ENCODE measurements at places on chromosomes 3 and 15. TPM values are rescaled to one million over a fixed set of nuclear protein-coding genes. Genes with fewer than 3 reads are reported as not detected.
A peak's percentile ranks its signal among the peaks of the same experiment; 100 is the strongest.

The ALPK3 gene
- 3.9 TPM for total RNA-seq

The CCDC54 gene
- total RNA-seq: not detected

The CLDND1 gene
- total RNA-seq: 245 TPM

The SLC30A4 gene
- 11.6 TPM for total RNA-seq

The RARRES1 gene
- 40.6 TPM for total RNA-seq

The GOLGA6B gene
- total RNA-seq: not detected

The ROBO2 gene
- 0.33 TPM for total RNA-seq

The CILP gene
- 205 TPM for total RNA-seq

DNA sequence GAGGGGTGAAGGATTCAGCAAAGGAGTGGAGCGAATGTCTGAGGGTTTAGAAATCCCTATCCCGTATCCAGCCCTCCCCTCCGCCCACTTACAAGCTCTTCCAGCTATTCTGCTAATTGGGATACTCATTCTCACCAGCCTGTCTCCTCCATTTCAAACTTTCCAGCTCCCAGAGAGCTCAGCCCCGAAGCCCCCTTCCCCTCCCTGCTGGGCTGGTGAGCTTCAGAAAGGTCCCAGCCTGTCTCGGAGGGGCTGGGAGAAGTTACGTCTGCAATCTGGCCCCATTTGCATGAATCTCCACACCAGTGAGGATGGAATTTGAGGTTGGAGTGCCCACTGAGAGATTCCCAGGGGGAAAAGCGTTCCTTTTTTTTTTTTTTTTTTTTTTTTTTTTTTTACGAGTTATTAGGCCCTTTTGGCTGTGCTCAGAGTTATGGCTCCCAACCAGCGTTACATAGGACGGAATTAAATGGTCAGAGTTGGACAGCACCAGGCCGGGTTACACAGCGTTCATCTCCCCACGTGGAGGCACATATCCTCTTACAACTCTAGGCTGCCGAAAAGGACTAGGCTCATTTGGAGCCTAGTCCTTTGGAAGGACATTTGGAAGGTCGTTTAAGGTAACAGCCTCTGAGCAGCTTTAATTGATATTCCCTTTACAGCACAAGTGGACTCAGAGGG, 34.6 kb downstream of the FGD5 start:
- no peaks in the 10 kb centered on the region for H3K36me3 ChIP-seq
- H3K4me1 ChIP-seq: no peaks in the 10 kb centered on the region
- H3K27me3 ChIP-seq: no peaks in the 10 kb centered on the region
- no peak overlapping the region for H3K4me3 ChIP-seq
- peak overlapping the region; percentile 42 for H3K27ac ChIP-seq

- H3K27me3 ChIP-seq: no peaks in the 10 kb centered on the region
- H3K4me1 ChIP-seq: no peaks in the 10 kb centered on the region
- DNase-seq: no peak
- no peaks in the 10 kb centered on the region for H3K36me3 ChIP-seq
- no peak overlapping the region for H3K27ac ChIP-seq
Observed at GRCh38 chr3:155283092-155284056, 10.1 kb downstream of the STRIT1 start.

DNA sequence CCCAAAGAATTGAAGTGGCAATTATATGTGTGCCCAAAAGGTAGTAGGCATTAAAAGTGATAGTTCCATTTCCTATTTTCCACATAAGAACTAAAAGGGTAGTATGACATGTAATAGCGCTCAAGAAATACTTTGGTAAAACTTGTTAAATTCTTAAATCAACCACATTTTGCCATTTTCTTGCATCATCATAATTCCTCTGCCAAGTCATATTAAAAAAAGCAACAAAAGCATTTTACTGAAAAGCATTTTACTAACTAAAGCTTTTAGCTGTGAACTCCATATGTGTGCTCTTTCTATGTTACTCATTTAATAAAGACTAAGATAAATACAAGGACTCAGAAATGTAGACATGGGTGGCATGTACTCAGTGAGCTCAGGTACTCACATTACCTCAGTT, 70.1 kb downstream of the GPR160 start:
- H3K4me3 ChIP-seq: no peak overlapping the region
- no peaks in the 10 kb centered on the region for H3K4me1 ChIP-seq
- peaks cover 4% of the 10 kb centered on the region for H3K36me3 ChIP-seq
- no peak overlapping the region for H3K27ac ChIP-seq
- DNase-seq: no peak

- H3K27me3 ChIP-seq: no peaks in the 10 kb centered on the region
- H3K4me3 ChIP-seq: no peak overlapping the region
- no peaks in the 10 kb centered on the region for H3K36me3 ChIP-seq
- no peak overlapping the region for H3K27ac ChIP-seq
- no peaks in the 10 kb centered on the region for H3K4me1 ChIP-seq
Observed at GRCh38 chr15:51130344-51130743, 35.6 kb upstream of the TNFAIP8L3 start.

DNA sequence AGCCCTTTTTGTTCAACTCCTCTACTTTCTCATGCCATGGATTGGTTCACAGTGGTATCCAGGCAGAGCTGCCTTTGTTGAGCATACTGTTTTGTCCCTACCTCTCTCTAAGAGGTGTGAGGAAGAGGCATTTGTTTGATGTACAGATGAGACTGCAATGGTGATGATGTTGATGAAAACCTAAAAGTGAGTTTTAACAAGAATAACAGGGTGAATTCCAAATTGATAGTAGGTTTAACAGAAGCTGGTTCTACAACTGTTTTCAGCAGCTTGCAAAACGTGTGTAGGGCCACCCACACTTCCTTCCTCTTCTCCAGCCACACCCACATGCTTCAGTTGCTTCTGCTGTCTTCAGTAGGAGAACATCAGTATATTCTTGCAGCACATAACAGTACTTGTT, 10.2 kb downstream of the SNRK start:
- peaks cover 91% of the 10 kb centered on the region for H3K4me1 ChIP-seq
- no peaks in the 10 kb centered on the region for H3K27me3 ChIP-seq
- no peak overlapping the region for H3K4me3 ChIP-seq
- no peaks in the 10 kb centered on the region for H3K36me3 ChIP-seq
- H3K27ac ChIP-seq: no peak overlapping the region

- DNase-seq: no peak
- H3K36me3 ChIP-seq: no peaks in the 10 kb centered on the region
- H3K4me1 ChIP-seq: no peaks in the 10 kb centered on the region
- no peak overlapping the region for H3K27ac ChIP-seq
- no peaks in the 10 kb centered on the region for H3K27me3 ChIP-seq
Observed at GRCh38 chr3:77053795-77054194, 13.9 kb downstream of the ROBO2 start.

DNA sequence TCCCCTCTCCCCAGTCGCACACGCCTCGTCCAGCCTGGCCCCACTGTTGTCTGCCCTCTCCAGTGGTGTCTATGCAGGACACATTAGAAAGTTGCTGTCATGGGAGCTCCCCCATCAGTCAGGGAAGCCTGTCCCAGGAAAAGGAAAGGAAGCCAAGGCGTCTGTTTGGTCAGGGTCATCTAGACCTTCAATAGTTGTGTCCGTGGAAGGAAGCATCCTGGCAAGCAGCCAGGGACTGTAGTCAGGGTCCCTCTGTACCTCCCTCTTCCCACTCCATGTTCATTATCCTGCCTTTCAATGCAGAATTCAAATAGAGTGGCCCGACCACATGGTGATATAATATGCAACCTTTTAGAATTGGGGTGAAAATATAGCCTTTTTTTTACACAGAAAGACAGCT, 60.7 kb upstream of the RAB6B start:
- no peaks in the 10 kb centered on the region for H3K36me3 ChIP-seq
- no peaks in the 10 kb centered on the region for H3K27me3 ChIP-seq
- H3K27ac ChIP-seq: no peak overlapping the region
- DNase-seq: no peak
- no peak overlapping the region for H3K4me3 ChIP-seq

- no peak overlapping the region for H3K27ac ChIP-seq
- no peak for DNase-seq
- H3K27me3 ChIP-seq: no peaks in the 10 kb centered on the region
- H3K4me1 ChIP-seq: no peaks in the 10 kb centered on the region
- H3K4me3 ChIP-seq: no peak overlapping the region
Observed at GRCh38 chr15:56371495-56372147, 6.4 kb downstream of the TEX9 start.

GRCh38 chr15:65818927-65819562, 27.0 kb upstream of the DENND4A start:
- no peak overlapping the region for H3K27ac ChIP-seq
- no peaks in the 10 kb centered on the region for H3K36me3 ChIP-seq
- H3K4me1 ChIP-seq: no peaks in the 10 kb centered on the region
- DNase-seq: no peak
- H3K27me3 ChIP-seq: no peaks in the 10 kb centered on the region

DNA sequence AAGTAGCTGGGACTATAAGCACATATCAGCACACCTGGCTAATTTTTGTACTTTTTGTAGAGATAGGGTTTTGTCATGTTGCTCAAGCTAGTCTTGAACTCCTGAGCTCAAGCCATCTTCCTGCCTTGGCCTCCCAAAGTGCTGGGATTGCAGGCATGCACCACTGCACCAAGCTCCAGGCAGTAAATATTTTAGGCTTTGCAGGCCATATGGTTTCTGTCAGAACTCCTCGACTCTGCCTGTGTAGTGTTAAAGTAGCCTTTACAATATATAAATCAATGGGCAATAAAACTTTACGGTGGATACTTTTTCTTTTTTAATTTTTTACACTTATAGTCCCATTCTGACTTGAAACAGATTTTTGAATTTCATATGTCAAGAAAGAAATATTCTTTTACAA, 41.6 kb downstream of the DAG1 start:
- H3K36me3 ChIP-seq: peaks cover 4% of the 10 kb centered on the region
- peak; percentile 74 for DNase-seq
- no peak overlapping the region for H3K4me3 ChIP-seq
- no peaks in the 10 kb centered on the region for H3K27me3 ChIP-seq
- peaks cover 57% of the 10 kb centered on the region for H3K4me1 ChIP-seq

- H3K27ac ChIP-seq: no peak overlapping the region
- no peak for DNase-seq
- H3K4me1 ChIP-seq: no peaks in the 10 kb centered on the region
- H3K36me3 ChIP-seq: no peaks in the 10 kb centered on the region
- no peak overlapping the region for H3K4me3 ChIP-seq
Observed at GRCh38 chr15:79874242-79874641, 22.6 kb downstream of the MTHFS start.

- H3K27me3 ChIP-seq: no peaks in the 10 kb centered on the region
- no peaks in the 10 kb centered on the region for H3K36me3 ChIP-seq
- H3K4me3 ChIP-seq: no peak overlapping the region
- no peak for DNase-seq
Observed at GRCh38 chr3:30775040-30775439, 119.4 kb downstream of the GADL1 start.

- no peak for DNase-seq
- H3K36me3 ChIP-seq: no peaks in the 10 kb centered on the region
- no peaks in the 10 kb centered on the region for H3K27me3 ChIP-seq
- no peak overlapping the region for H3K4me3 ChIP-seq
- H3K4me1 ChIP-seq: no peaks in the 10 kb centered on the region
Observed at GRCh38 chr3:27655547-27655946, 66.6 kb downstream of the EOMES start.

DNA sequence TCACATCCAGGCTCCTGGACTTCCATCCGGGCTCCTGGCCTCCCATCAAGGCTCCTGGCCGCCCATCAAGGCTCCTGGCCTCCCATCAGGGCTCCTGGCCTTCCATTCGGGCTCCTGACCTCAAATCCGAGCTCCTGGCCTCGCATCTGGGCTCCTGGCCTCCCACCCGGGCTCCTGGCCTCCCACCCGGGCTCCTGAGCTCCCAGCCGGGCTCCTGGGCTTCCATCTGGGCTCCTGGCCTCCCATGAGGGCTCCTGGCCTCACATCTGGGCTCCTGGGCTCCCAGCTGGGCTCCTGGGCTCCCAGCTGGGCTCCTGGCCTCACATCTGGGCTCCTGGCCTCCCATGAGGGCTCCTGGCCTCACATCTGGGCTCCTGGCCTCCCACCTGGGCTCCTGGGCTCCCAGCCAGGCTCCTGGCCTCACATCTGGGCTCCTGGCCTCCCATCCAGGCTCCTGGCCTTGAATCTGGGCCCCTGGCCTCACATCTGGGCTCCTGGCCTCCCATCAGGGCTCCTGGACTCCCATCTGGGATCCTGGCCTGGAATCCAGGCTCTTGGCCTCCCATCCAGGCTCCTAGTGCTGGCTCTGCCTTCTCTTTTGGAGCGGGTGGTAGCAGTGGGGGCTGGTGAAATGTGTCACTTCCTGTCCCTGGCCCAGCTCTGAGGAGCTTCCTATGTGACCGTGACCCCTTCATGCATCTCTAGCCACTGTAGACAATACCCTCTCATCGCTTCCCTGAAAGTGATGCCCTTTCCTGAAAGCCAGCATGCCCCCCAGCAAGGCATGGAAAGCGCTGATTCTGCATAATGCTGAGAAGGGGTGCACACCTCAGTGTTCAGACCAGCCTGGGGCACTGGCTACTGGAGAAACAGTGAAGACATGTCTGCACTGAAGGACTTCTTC, 62.7 kb upstream of the BLM start:
- H3K4me3 ChIP-seq: no peak overlapping the region
- H3K4me1 ChIP-seq: no peaks in the 10 kb centered on the region
- H3K36me3 ChIP-seq: no peaks in the 10 kb centered on the region
- H3K27me3 ChIP-seq: no peaks in the 10 kb centered on the region

Data from sigmoid colon (tissue), 7 donors.